ENCODE measurements at places on chromosomes 11 and 22.

GRCh38 chr11:7936615-7937014, 4.9 kb downstream of the OR10A3 start:
- DNase-seq, result no peak

- DNase-seq, result no peak
Measured at GRCh38 chr11:120571476-120571875, 59.9 kb downstream of the GRIK4 start.

GRCh38 chr22:21904250-21904789, 36.9 kb upstream of the MAPK1 start:
- DNase-seq, result no peak

DNA sequence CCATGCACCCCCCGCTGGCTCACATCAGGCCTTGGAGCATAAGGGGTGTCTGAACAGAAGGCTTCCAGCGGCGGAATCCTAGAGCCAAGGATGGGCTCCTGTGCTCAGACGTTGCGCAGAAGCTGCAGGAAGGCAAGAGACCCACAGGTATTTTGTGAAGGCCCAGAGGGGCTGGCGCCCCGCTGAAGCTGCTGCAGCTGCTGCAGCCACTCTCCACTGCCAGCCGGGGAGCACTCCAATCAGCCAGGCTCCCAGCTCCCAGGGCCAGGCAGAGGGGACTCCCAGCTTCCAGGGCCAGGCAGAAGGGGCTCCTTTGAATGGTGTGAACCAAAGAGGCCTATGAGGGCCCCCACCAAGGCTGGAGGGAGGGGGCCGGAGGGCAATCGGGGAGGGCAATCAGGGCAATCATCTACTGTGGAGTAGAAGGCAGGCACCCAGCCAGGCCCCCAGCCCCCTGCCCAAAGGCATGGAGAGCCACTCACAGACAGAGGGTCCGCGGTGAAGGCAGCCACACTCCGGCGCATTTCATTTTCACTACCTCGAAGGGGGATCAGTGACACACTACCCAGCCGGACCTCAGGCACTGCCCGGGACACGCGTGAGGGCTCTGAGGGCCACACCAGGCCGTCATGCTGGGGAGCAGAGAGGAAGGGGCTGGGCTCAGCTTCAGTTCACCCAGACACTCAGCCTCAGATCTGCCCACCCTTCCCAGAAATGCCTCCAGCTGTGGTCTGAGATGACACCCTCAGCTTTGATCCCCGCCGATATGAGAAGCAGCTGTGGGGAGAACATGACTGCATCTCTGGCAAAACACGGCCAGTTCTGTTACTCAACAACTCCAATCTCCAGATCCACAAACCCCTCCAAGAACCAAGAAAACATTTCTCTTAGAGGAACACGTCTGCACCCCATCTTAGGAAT, 11.6 kb upstream of the PDE2A start:
- DNase-seq, result no peak

GRCh38 chr11:44506375-44507016, 59.0 kb upstream of the CD82 start:
- no peak for DNase-seq

DNA sequence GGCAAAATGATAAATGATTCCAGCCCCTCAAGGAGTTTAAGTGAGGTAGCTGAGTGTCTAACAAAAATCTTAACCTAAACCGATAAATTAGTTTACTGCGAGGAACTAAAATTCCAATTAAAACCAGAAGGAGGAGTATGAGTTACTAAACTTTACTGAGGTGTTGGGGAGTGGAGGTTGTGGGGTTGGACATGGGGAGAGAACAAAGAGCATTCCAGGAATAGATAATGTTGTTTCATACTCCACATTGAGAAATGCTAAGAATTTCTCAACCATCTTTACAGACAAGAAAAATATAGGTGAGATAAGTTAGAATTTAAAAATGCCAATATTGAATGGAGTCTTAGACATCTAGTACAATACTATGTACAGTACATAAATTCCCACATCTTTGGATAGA, 488.6 kb downstream of the METTL15 start:
- no peak for DNase-seq

DNA sequence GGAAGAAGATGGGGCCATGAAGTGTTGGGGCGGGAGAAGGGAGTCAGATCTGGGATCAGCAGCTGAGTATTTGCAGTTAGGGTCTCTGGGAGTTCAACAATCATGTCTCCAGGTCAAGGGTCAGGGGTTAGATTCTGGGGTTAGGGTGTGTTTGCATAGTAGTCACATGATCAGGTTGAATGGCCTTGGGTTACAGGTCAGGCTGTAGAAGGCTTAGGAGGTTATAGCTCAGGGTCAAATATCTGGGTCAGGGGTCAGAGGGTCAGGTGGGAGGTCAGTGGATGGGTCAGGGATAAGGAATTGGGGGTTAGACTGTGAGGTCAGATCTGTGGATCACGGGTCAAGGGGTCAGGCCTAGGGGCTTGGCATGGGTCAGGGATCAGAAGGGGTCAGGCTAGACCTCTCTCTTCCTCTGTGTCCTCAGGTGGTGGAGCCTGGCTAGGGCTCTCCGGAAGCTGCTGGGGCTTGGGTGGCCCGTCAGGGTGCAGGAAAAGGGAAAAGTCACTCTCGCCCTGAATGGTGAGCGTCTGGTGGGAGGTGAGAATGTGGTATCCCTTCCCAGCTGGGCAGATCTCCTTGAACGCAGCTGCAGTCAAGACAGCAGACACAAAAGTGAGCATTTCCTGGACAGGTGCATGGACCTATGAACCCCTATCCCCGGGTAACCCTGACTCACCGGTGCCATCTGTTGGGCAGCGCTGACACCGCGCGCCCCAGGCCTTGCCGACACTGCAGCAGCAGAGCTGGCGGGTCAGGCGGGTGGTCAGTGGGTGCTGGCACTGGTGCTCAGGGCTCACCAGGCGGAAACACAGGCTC, 6.4 kb downstream of the LTBP3 start:
- DNase-seq, result peak; percentile 64

- no peak for DNase-seq
Measured at GRCh38 chr11:12287009-12287373, 90.4 kb upstream of the PARVA start.

DNA sequence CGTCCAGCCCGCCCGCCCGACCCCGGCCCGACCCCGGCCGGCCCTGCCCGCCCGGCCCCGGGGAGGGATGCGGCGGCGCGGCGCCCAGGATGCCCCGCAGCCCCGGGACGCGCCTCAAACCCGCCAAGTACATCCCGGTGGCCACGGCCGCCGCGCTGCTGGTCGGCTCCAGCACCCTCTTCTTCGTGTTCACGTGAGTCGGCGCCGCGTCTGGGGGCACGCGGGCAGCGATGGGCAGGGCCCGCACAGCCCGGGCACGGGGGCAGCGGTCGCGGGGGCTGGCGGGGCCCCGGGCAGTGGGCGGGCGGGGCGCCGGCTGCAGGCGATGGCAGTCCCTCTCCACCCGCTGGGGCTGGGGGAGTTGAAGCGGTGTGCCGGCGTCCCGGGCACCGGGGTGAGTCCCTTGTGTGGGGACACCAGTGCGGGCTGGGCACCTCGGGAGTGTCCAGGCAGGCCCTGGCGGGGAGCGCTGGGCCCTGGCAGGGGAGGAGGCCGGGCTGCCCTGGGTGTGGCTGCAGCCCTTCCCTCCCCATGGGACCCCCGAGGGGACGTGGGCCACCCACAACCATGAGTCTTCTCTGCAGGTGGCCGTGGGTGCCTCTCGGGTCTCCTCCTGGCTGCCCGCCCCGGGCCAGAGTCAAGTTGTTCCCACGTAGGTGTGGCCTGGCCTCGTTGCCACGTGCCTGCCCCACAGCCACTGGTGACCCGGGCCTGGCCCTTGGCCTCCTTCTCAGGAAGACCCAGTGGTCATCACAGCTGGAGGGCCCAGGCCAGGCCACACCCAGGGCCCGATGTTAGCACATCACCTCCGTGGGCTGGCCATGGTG, 468 bp downstream of the ZDHHC8 start:
- DNase-seq, result no peak

GRCh38 chr22:46019351-46019750, 42.4 kb upstream of the WNT7B start:
- no peak for DNase-seq

All from activated CD4-positive, alpha-beta T cell treated with anti-CD3 and anti-CD28 coated beads, Interleukin-2, amount 50 U/mL, for 1 hour (primary cell).